ENCODE measurements at places on chromosomes 16 and 17.

DNA sequence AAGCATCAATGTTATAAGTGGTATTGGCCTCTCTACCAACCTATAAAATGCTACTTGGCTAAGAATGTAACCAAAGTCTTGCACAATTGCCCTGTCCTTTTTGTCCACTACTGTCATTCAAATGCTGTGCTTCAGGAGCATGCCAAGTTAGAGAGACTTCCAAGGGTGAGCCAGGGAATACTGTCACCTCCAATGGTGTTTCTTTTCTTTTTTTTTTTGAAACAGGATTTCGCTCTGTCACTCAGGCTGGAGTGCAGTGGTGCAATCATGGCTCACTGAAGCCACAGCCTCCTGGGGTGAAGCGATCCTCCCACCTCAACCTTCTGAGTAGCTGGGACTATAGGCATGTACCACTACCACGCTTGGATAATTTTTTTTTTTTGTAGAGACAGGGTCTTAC, 43.7 kb upstream of the ERN1 start:
- no peak for DNase-seq

DNA sequence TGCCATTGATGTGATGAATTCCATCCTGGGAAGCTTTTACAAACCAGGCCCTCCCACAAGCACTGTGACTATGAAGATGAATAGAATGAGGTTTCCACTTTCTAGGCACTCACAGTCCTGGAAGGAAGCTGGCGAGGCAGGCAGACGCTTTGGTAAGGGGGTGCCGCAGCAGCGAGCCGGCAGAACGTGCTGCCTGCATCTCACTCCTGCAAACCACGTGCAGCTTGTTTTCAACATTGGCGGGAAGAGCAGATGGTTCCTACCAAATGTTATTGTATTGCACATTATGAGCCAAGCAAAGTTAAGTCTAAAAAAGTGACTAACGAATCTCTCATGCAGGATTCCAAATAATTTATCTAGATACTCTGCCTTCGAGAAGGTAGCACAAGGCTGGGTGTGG, 3.7 kb upstream of the DNAI2 start:
- no peak for DNase-seq

DNA sequence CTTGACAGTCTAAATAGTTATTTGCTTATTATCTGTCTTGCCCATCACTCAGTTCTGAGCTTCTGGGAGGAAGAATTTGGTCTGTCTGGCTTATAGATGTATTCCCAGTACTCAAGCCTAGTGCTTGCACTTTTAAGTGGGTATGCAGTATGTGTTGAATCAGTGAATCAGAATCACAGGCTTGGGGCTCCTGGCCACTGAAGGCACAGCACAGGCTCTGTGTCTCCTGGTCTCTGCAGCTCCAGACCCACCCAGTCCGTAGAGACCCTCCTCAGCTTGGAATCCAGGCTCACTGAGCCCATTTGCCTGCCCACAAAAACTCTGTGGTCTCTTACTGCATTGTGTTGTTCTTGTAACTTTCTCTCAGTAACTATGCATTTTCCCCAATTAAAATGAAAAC, 19.3 kb upstream of the CFAP20 start:
- no peak for DNase-seq

DNA sequence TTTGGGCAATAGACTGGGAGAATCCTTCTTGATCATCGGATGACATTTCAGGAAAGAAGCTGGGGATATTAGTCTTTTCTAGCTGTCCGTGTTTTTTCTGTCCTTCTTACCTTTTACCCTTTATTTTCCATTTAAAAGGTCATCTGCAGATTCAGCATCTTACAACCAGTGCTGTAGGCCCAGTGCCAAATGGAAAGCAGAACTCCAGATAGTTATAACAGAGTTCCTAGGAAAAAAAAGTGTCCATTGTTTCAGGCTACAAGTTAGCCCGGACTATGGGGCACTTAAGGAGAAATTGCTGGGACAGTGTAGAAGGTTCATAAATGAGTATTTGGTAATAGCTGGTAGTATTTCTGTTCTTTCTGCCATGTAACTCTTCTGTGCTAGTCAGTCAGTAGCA, 28.4 kb downstream of the LDHD start:
- DNase-seq: no peak

- no peak for DNase-seq
Observed at GRCh38 chr16:73916829-73917594, 379.6 kb upstream of the PSMD7 start.

- DNase-seq: no peak
Observed at GRCh38 chr16:64654178-64654577, 467.7 kb downstream of the CDH11 start.

DNA sequence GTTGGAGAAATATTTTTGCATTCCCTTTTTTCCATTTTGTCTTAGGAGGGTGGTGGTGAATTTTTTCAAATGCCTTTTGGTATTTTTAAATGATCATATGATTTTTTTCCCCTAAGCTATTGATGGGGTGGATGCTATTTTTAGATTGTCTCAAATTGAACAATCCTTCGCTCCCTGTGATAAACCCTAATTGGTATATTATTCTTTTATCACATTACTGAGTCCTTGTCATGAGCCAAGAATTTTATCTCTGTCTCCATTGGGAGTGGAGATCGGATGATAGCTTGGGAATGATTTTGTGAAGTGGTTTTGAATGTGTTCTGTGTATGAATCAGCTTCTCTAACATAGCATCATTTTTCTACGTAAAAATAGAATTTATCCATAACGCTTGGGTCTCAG, 15.4 kb downstream of the NECAB2 start:
- no peak for DNase-seq

- DNase-seq: no peak
Observed at GRCh38 chr16:83470416-83470815, 337.4 kb upstream of the HSBP1 start.

GRCh38 chr17:65856865-65857264, 295.4 kb upstream of the AXIN2 start:
- DNase-seq: no peak

DNA sequence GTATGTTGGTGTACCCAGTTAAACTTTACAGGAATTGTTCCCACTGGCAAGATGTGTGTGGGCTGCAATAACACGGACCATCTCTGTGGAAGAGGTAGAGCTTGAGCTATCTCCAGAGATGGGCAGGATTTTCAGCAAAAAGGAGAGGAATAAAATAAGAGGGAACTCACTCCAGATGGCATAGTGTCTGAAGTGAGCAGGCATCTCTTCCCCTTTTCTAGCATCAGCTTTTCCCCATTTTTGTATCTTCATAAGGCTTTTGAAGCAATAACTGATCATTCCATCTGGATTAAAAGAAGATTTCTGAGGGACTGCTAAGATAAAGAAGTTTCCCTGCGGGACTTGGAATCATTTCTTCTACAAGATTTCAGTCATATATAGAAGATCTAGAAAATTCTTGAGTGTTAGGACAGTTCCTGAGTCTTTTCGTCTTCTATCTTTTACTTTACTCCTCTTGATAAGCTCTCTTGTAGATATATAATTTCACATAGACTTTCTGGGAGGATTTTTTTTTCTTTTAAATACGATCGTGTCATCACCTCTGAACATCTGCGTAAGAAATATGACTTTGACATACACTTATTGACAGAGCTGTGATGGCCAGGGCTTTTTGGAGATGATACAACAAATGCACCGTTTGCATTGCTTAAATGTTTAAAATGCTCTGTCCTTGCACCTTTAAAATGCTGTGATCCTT, 2.1 kb downstream of the CPD start:
- DNase-seq: no peak

- DNase-seq: no peak
Observed at GRCh38 chr16:1072526-1073261, at the start of gene SSTR5. Gene SSTR5, plus strand, starts transcription at chr16:1072747. Its CDS starts 6,122 bp downstream, at chr16:1078869.

GRCh38 chr16:60686824-60687223, 1349.4 kb downstream of the CDH8 start:
- DNase-seq: no peak

GRCh38 chr17:77449908-77450741, 309.4 kb downstream of the SEC14L1 start:
- DNase-seq: peak; percentile 79

GRCh38 chr16:72721981-72722380, 325.9 kb downstream of the ZFHX3 start:
- DNase-seq: no peak

DNA sequence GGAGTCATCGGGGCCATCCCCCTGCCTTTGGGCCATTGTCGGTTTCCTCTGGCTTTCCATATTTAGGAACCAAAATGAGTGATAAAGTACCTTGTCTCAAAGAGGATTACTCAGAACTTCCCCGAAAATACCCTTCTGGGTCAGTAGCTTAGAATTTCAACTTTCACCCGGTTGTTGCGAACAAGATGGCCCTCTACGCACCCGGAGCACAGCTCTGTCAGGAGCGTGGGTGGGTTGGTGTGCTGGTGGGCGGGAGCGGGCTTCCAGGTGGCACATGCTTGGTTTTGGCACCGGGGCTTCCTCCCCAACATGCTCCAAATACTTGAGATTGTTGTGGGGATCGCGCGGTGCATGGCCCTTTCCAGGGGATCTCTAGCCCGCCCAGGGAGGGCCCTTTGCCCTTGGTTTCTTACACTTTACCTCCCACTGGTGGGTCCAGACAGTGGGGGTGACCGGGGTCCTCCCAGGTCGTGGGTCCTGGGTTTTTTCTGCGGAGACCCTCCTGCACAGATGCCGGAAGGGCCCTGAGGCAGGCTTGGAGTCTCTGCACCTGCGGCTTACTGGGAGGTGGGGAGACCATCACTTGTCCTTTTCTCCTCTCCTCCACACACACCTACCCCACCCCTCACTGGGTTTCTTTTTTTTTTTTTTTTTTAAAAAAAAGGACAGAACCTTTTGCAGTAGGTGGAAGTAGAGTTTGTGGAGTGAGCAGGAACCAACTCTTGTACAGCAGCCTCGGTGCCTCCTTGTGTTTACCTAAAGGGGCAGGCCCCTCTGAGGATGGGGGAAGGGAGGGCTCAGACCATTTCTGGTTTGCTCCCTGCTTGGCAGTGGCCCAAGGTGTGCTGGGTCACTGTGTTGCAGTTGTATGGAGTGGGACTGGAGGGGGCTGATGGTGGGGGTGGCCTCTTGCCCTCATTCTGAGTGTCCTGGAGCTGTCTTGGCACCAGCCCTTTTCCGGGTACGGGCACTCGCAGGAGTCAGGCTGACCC, 142.1 kb downstream of the SEC14L1 start:
- DNase-seq: no peak

DNA sequence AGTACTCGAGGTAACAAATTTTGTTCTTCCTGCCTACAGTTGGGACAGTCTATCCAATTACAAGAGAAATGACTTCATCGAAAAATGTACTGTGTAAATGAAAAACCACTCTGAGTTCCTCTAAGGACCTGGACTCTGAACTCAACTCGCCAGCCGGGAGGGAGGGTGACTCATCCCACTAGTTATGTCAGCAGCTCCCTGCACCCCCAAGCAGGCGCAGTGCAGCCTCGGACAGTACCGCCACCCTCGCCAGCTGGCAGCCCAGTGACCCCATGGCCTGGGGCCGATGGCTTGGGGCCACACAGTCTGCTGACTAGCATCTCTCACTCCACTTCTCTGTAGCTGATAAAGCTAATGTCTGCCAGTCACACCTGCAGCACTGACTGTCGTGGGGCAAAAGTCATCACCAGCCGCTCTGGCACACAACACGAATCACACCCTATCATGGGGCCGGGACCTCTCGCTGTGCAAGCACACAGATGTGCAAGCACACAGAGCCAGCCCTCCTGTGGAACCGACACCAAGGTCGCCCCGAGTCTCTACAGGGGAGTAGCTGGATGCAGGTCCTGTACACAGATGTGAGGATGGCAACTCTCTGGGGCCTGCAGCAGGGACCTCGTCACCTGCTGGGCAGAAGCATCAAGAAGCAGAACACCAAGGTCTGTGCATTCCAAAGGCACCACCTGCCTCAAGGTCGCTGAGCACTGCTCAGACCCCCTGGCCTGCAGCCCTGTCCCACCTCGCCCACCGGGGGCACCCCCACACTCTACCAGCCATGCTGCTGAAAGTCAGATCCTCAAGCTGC, 5.7 kb downstream of the CSNK1D start:
- peak; percentile 42 for DNase-seq

DNA sequence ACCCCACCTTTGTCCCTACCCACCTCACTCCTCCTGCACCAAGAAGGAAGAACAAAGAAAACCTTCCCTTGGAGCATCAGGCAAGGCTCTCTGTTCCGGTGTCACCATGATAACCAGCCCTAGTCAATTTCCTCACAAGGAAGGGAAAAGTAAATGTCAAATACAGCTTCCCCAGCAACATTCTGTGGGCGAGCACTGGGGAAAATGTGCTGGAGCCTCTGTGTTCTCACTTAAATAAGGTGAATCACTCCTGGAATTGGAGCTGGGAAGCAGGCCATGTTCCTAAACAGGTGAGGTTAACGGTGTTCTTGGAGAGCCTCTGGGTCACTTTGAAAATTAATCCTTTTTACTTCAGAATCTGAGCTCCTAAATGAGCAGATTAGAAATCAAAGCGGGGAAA, 427.9 kb upstream of the ERCC4 start:
- no peak for DNase-seq

- no peak for DNase-seq
Observed at GRCh38 chr17:3318336-3318735, 20.2 kb upstream of the OR3A1 start.

DNA sequence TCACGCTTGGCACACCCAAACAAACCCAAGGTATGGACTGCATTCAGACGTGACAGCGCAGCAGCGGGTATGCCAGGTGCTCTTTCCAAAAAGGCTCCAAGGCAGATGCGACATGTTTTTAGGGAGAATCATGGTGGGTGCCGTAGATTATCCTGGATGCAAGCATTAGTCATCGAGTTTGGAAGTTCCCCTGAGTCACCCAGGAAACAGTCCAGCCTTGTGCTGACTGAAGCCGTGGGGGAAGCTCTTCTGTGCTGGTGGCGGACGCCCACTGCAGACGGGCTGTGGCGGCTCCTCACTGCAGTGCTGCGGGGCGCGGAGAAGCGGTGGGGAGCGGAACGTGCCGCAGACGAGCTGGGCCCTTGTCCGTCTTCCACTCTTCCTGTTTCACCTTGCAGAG, 13.9 kb downstream of the JPT2 start:
- no peak for DNase-seq

DNA sequence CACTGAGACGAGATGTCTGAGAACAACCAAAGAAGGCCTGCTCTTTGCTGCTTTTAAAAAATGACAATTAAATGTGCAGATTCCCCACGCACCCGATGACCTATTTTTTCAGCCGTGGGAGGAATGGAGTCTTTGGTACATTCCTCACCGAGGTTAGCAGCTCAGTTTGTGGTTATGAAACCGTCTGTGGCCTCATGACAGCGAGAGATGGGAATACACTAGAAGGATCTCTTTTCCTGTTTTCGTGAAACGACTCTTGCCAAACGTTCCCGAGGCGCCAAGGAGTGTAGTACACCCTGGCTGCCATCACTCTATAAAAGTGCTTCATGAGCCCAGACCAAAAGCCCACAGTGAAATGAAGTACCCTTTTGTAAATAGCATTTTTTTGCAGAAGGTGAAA, 87.8 kb downstream of the CRISPLD2 start:
- no peak for DNase-seq

GRCh38 chr16:14353340-14353739, 276.7 kb downstream of the PARN start:
- no peak for DNase-seq

Data from stimulated activated CD4-positive, alpha-beta T cell treated with anti-CD3 and anti-CD28 coated beads, Interleukin-4, amount 100 ng/mL, for 24 hours (primary cell).